Caco-2 (cell line): ENCODE measurements at places on chromosomes 1 and 21.

GRCh38 chr1:4573526-4573925 is 80.9 kb upstream of the AJAP1 start:
- H3K27ac ChIP-seq = no peak overlapping the region
- H3K4me3 ChIP-seq = no peak overlapping the region
- no peaks in the 10 kb centered on the region for H3K36me3 ChIP-seq
- H3K4me1 ChIP-seq = no peaks in the 10 kb centered on the region
- DNase-seq = no peak

GRCh38 chr1:118335331-118335732 is 150.3 kb upstream of the SPAG17 start:
- no peak overlapping the region for H3K4me3 ChIP-seq
- H3K36me3 ChIP-seq = no peaks in the 10 kb centered on the region
- no peak for DNase-seq
- no peaks in the 10 kb centered on the region for H3K27me3 ChIP-seq
- H3K4me1 ChIP-seq = no peaks in the 10 kb centered on the region
- H3K27ac ChIP-seq = no peak overlapping the region

- no peaks in the 10 kb centered on the region for H3K27me3 ChIP-seq
- H3K4me1 ChIP-seq = no peaks in the 10 kb centered on the region
- H3K36me3 ChIP-seq = no peaks in the 10 kb centered on the region
- no peak overlapping the region for H3K27ac ChIP-seq
These were observed 24.6 kb downstream of the LRP8 start for GRCh38 chr1:53303243-53303642.

GRCh38 chr1:182170891-182171461 is 109.5 kb upstream of the ZNF648 start:
- H3K4me3 ChIP-seq = no peak overlapping the region
- no peak for DNase-seq
- H3K36me3 ChIP-seq = no peaks in the 10 kb centered on the region
- no peaks in the 10 kb centered on the region for H3K27me3 ChIP-seq

DNA sequence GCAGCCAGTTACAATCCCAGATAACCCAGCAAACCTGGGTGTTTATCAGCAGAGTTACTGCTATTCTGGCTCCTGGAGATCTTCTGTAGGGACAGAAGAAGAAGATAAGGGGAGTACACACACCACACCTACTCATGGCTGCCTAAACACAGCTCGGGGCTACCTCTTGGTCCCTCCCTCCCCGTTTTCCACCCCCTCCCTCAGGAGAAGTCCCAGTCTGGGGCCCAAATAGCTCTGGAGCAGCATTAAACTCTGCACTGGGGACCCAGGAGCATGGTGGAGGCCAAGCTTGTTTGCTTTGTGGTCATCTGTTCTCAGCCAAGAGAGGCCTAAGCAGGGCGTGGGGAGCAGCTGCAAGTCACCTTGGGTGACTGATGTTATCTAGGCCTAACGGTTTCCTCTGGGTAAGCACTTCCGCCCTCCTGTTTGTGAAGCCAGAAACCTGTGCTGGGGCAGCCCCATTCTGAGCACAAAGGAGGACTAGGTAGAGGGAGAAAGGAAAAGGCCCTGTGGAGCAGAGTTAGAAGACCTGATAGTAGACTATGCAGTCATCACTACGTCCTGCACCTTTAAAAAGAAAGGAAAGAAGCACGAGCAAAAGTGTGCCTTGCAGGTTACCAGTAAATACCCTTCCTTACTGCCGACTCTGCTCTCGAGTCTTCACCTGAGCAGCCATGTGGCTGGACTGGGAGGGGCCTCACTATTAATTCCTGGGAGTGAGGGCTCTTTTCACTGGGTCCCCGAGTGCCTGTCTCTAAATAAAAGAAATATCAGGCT is 2.0 kb upstream of the RCSD1 start:
- H3K27ac ChIP-seq = no peak overlapping the region
- H3K36me3 ChIP-seq = no peaks in the 10 kb centered on the region
- no peak overlapping the region for H3K4me3 ChIP-seq
- peaks cover 3% of the 10 kb centered on the region; the same call in 1 of the 2 replicates for H3K4me1 ChIP-seq
- peak; percentile 15 for DNase-seq
- no peaks in the 10 kb centered on the region; the same call in 1 of the 2 replicates for H3K27me3 ChIP-seq

DNA sequence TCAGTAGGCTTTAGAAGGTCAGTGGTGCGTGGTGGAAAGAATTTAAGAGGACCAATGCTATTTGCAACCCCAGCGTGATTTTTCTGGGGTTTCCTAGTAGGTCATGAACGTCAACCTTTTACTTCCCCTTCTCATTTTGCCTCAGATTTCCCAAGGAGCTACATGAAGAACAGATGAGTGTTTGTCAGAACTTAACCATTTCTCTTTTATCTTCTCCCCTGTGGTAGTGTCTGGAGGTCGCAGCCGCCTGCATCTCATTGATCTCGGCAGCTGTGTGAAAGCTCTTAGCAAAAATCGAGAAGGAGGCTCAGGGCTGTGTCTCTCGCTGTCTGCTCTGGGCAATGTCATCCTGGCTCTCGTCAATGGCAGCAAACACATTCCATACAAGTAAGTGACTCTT is 491.1 kb downstream of the KIF26B start:
- no peak overlapping the region for H3K4me3 ChIP-seq
- no peaks in the 10 kb centered on the region for H3K4me1 ChIP-seq
- H3K27ac ChIP-seq = no peak overlapping the region
- no peaks in the 10 kb centered on the region for H3K27me3 ChIP-seq
- no peak for DNase-seq

- peak; percentile 81 for DNase-seq
- H3K4me3 ChIP-seq = no peak overlapping the region
- no peaks in the 10 kb centered on the region for H3K27me3 ChIP-seq
These were observed 74.6 kb downstream of the ARID4B start for GRCh38 chr1:235253219-235253962.

DNA sequence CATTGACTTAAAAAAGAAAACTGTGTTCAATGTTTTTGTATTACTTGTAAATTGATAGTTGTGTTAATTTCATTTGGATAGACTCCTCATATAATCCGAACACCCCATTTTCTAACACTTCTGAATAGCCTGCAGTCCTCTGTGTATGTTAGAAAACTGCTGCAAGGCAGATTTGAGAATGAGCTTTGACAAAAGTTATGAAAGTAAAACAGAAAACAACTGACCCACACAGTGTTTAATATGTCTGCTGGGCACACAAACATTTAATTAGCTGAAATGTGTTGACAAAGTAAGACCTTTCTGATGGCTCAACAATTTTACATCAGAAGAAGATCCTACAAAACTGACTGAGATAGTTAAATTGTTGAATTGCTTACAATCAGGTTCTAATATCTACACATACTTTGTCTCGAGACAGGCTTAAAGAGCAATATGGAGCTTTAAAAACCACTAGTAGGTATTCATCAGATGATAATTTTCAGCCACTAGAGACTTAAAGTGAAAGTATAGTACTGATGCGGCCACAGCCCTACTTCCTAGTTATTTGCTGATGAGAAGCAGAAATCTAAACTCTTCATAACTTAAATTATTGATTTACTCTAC is 40.0 kb upstream of the PRMT6 start:
- no peak overlapping the region for H3K27ac ChIP-seq
- H3K36me3 ChIP-seq = no peaks in the 10 kb centered on the region
- no peaks in the 10 kb centered on the region for H3K27me3 ChIP-seq
- DNase-seq = no peak

DNA sequence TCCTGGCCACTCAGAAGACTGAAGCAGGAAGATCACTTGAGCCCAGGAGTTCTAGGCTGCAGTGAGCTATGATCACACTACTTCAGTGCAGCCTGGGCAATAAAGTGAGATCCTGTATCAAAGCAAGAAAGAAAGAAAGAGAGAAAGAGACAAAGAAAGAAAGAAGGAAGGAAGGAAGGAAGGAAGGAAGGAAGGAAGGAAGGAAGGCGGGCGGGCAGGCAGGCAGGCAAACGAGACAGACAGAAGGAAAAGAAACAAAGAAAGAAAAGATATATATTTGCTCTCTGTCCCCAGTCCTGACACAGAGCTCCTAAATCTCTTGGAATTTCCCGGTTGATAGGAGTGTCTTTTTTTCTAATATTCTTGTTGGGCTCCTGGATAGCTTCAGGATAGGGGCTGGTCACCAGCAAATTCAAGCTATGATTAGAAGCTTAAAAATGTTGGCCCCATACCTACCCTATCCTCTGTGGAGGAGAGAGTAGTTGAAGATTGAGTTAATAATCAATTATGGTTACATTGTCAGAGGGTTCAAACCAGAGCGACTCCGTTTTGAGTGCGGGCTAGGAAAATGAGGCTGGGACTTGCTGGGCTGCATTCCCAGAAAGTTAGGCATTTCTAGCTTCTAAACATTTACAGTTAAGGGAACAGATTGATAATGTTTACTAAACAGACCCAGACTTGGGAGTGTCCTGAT is 3.3 kb upstream of the MIGA1 start:
- peak; percentile 42 for DNase-seq
- H3K4me1 ChIP-seq = peaks cover 16% of the 10 kb centered on the region
- no peaks in the 10 kb centered on the region for H3K27me3 ChIP-seq
- H3K27ac ChIP-seq = peak overlapping the region; percentile 67
- H3K36me3 ChIP-seq = no peaks in the 10 kb centered on the region

- no peaks in the 10 kb centered on the region for H3K27me3 ChIP-seq
- no peak for DNase-seq
- H3K27ac ChIP-seq = no peak overlapping the region
- H3K4me1 ChIP-seq = no peaks in the 10 kb centered on the region
- H3K4me3 ChIP-seq = no peak overlapping the region
These were observed 3.9 kb downstream of the NCAM2 start for GRCh38 chr21:21002153-21002552.

DNA sequence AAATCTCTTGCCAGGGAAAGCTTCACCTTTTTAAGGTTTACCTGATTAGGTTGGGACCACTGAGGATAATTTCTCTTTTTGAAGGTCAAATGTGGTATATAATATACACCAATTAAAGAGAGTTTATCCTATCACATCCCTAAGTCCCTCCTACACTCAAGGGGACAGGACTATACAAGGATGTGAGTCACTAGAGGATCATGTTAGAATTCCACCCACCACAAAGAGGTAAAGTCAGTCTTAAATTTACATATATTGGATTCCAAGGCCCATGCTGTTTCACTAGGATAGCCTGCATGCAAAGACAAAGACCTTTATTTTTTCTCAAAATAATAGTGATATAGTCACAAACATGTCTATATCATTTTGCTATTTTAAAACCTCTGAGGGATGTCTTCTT is 164.4 kb downstream of the GIPC2 start:
- no peak for DNase-seq
- no peak overlapping the region for H3K27ac ChIP-seq
- no peaks in the 10 kb centered on the region for H3K36me3 ChIP-seq
- no peaks in the 10 kb centered on the region for H3K4me1 ChIP-seq
- H3K4me3 ChIP-seq = no peak overlapping the region

DNA sequence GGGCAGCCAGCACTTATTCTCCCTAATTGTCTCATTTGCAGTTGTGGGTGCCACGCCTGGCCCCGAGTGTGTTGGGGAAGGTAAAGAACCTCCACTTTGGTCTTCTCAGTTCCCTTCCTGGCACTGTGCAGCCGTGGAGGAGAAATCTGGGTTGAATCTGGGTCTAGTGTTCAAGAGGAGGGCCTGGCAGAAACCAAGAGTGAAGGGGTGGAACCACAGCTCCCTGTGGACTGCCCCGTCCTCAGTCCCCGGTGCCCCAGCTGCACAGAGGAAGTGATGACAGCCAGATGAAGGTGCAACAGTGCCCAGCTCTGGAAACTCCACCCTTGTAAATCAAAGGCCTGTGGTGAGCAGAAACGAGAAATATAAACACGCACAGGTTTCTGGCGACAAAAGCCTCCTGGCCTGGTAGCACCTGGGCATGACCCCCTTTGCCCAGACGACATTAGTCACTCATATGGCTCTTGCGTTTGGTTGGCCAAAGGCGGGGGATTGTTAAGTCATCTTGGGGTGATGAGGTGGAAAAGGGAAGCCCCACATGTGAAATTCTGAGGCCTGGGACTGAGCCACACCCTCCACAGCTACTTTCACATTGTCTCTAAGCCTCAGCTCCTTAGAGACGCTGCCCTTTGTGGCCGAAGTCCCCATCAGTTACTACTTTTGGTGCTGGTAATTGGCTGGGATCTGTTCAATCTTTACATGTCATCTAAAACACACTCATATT is 4.2 kb upstream of the ECE1 start:
- H3K27me3 ChIP-seq = no peaks in the 10 kb centered on the region
- H3K4me1 ChIP-seq = no peaks in the 10 kb centered on the region
- H3K36me3 ChIP-seq = no peaks in the 10 kb centered on the region
- no peak overlapping the region for H3K4me3 ChIP-seq

DNA sequence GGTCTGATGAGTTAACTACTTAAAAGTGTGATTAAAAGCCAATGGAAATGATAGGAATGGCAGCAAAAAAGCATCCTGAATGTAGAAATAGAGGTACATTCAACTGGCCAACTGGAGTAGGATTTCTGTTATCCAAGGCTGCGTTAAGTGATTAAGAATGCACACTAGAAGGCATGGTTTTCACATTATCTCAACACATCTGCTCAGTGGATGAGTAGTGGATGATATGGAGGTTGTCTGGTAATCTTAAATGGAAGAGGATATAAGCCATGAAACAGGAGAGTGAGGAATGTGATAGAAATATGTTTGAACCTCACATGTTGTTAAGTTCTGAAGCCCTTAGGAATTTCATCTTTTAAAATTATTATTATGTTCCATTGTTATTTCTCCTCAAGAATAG is 839.9 kb downstream of the USP25 start:
- no peak for DNase-seq
- H3K4me1 ChIP-seq = no peaks in the 10 kb centered on the region
- H3K36me3 ChIP-seq = no peaks in the 10 kb centered on the region
- no peaks in the 10 kb centered on the region for H3K27me3 ChIP-seq
- no peak overlapping the region for H3K4me3 ChIP-seq

- H3K36me3 ChIP-seq = no peaks in the 10 kb centered on the region
- no peak overlapping the region for H3K4me3 ChIP-seq
These were observed 65.5 kb downstream of the LTN1 start for GRCh38 chr21:28927130-28927529.

DNA sequence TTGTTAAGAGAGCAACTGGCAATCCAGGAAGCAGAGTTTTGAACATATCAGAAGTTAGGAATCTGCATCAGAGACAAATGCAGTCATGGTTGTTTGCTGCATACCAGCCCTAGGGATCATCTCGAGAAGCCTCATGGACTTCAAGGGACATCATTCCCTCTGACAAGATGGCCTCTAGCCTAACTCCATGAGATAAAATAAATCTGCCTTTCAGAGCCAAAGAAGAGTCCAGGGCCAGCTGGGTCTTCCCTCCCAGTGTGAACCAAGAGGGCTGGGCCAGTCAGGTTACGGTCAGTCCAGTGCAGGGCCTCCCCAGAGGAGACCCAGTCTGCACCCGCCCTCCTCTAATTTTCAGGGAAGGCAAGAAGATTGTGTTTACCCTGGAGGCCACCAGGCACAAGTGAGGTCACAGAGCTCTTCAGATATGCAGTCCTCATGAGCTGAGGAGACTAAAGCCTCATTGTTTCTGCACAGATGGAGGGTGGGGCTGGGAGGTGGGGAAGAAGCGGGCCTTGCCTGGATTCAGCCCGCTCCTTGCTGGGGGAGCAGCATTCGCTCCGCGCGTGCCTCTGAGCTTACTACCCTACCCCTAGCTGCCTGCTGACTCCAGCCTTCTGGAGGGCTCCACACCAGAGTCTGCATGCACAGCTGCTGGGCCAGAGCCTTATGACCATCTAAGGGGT is 52.8 kb downstream of the CAPN2 start:
- peak; percentile 76 for DNase-seq
- H3K27me3 ChIP-seq = no peaks in the 10 kb centered on the region
- H3K36me3 ChIP-seq = peaks cover 7% of the 10 kb centered on the region
- peak overlapping the region; percentile 85 for H3K27ac ChIP-seq
- no peak overlapping the region for H3K4me3 ChIP-seq
- peaks cover 67% of the 10 kb centered on the region for H3K4me1 ChIP-seq
